ENCODE measurements at places on chromosomes 5 and 9.
A peak's percentile ranks its signal among the peaks of the same experiment; 100 is the strongest.

GRCh38 chr9:112332214-112332613 is 1.2 kb downstream of the PTBP3 start:
- peak; percentile 20 for DNase-seq

DNA sequence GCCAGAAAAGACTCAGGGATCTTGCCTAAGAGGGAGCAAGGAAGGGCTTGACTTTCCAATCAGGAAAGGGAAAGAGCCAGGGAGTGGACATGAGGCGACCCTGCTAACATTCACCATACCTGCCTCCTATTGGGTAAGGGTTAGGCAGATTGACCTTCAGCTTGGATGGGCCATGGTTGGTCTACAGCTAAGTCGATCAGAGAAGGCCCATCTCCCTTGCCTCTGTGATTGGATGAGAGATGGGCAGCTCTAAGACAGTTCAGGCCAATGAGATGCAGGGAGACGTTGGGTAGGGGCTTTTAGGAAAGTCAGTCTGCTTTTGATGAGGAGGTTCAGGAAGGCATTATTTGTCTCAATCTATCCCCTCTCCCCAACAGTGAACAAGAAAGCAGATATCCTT is 135.0 kb upstream of the STC2 start:
- no peak for DNase-seq

GRCh38 chr5:96329289-96329688 is 103.8 kb downstream of the PCSK1 start:
- no peak for DNase-seq

DNA sequence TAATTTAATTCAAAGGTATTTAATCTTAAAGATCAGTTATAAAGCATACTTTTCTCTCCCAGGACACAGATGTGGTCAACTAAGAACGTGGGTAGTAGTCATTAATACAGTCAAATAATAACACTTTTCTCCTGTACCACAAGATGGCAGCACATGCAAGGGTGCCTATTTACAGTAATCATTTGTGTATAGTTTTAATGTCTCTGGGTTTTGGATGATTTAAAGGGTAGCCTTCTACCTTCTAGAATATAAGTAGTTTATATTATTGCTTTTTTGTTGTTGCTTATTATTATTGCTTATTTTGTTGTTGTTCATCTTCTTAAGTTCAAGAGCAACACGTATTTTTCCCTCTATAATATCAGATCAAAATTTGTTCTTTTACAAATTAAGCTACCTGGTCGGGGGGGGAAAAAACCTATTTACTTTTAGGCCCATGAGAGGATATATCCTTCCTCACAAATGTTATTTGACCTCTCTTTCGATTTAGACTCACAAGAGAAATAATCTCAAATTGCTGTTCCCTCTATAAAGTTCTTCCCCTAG is 59.6 kb upstream of the SLC27A6 start:
- DNase-seq, result peak; percentile 38

- no peak for DNase-seq
These were observed 35.0 kb upstream of the PCSK5 start for GRCh38 chr9:75855509-75855908.

DNA sequence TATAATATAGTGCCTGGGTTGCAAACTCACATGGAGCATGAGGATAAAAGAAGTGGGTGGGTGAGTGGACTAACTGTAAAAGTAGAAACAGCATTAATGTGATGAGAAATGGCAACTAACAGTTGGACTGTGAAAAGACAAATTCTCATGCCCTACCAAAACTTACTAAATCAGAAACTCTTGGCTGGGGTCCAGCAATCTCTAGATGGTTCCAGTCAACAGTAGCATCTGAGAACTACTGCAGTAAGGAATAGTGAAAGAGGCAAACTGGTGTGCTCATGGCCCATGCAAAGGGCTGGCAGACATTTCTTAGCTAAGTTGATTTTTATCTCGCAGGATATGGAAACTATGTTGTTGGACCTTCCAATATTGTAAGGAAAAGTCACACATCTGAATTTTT is 150.3 kb downstream of the PIK3R1 start:
- peak; percentile 76 for DNase-seq

DNA sequence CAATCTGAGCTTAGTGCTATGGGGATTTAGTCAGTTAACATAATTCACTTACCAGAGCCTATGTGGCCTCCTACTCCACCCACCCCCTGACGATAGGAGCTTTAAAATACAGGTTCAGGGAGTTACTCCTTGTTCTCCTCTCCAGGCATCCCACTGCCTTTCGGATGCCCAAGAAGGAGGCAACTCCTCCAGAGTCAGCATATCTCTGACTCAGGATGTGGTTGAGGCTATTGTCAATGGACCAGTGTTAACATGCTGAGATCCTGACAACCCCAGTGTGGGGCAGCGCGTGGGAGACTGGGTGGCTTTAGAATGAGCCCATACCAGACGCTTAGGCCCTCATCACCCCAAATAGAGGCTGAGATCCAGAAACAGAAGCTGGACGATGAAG is 27.4 kb downstream of the BICD2 start:
- DNase-seq, result no peak

GRCh38 chr9:113737517-113738271 is 138.4 kb upstream of the ZNF618 start:
- peak; percentile 26 for DNase-seq

DNA sequence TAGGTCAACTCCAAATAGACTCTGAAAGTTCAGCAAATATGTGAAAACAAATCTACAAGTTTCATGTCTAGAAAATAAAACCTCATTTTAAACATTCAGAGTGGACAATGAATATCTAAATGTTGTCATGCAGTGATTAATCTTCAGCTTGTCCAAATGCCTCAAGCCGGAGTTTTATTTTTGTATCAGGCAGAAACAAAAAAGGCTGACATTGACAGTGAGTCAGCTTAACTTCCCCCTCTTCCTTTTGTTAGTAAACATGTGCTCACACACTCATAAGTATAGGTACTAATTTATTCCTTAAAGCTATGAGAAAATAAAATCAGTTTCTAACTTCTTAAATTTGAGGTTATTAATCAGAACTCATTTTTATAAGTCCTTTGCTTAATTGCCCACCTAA is 467.9 kb upstream of the DAB2 start:
- no peak for DNase-seq
